ENCODE measurements at places on chromosomes 5 and 9.

DNA sequence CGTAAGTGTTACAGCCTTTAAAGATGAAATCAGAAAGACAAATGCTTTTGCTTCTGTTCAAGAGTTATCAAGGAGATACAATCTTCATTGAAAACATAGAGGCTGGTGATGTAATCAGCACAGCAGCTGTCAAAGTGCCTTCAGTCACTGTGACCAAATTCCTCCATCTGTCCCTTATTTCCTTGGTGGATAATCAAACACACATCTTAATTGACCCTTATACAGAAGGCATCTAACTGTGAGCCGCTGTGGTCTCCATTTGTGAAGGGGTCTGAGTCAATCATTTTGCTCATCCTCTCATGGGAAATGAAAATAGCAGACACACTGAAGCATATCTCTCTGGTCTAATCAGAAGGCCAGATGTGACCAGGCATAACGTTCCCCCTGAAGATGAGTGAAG lies 130.1 kb upstream of the TLR4 start:
- DNase-seq = no peak

DNA sequence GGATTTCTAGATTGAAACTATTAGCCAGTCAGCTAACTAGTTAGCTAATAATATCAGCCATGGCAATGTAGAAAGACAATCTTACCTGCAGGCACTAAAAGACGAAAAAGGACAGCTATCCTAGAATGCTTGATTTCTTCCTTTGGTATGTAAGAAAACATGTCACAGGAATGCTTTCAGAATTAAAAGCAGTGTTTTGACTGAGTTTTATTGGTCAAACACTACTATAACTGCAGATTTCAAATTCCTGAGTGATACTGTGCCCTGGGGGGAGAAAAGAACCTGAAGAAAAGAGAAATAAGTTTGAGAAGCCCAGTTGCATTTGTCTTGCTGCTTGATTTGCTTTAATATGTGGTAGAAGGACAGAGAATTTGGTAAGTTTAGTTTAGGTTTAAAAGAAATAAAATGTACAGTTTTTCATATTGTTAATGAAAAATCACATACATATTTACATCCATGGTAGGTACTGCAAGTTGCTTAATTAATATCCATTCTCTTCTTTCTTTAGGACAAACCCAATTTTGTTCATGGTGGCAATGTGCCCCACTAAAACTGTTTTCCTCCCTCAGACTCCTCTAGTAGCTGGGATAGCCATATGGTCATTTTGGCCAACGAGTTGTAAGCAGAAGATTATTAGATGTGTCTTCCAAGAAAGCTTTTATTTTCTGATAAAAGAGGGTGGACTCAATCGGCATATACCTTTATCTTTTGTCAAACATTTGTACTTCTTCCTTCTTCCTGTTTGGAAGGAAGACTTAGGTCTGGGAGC lies 4.3 kb upstream of the FAM169A start:
- no peak for DNase-seq

- DNase-seq = no peak
Observed at GRCh38 chr9:31032206-31032605, 1352.2 kb upstream of the ACO1 start.

- no peak for DNase-seq
Observed at GRCh38 chr9:131279863-131280570, 3.7 kb upstream of the FAM78A start.

- no peak for DNase-seq
Observed at GRCh38 chr9:28320616-28321015, 747.3 kb upstream of the C9orf72 start.

- no peak for DNase-seq
Observed at GRCh38 chr5:56190497-56190896, 42.6 kb downstream of the ANKRD55 start.

DNA sequence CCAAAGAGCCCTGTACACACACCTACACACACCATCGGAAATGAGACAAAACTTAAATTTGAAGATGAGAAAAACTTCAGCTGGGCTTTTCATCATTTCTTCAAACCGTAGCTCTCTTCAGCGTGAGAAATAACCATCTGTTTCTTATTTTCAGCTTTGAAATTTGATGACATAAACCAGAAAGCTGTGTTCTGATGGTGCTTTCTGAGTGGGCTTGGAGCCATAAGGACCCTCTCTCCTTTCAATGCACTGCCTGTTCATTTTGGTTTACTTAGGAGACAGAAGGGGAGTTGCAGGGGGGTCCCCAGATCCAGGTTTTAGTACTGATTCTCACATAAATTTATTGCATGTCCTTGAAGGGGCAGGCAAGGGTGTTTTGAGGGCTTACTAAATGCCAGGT lies 9.5 kb downstream of the FBXO10 start:
- no peak for DNase-seq

- DNase-seq = peak; percentile 64
Observed at GRCh38 chr9:81665322-81665871, 23.9 kb downstream of the TLE1 start.

GRCh38 chr5:141873933-141874261 lies 4.3 kb downstream of the PCDH1 start:
- DNase-seq = no peak

DNA sequence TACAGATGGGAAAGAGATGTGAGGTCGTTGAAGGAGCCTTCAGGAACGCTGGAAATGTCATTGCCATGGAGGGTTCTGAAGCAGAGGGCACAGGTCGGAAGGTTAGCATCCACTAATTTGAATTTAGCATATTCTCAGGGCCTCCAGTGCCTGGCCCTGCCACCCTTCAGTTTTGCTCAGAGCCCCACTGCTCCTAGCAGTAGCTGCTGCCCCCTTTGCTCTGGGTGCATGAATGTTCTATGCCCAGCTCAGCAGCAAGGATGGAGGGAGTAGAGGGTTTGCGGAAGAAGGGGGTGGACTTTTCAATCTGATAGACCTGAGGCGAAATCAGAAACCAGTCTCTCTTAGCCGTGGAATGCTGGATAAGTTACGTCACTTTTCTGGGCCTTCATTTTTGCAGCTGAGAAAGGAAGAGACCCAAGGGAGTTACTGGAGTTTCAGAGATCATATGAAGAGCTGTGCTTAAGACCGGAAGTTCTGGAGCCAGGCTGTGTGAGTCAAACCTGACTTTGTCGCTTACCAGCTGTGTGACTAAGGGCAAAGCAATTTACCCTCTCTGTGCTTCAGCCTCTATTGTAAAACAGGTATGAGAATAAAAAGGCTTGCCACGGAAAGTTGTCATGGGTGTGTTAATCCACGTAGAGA lies 133.2 kb upstream of the PANK3 start:
- DNase-seq = no peak

DNA sequence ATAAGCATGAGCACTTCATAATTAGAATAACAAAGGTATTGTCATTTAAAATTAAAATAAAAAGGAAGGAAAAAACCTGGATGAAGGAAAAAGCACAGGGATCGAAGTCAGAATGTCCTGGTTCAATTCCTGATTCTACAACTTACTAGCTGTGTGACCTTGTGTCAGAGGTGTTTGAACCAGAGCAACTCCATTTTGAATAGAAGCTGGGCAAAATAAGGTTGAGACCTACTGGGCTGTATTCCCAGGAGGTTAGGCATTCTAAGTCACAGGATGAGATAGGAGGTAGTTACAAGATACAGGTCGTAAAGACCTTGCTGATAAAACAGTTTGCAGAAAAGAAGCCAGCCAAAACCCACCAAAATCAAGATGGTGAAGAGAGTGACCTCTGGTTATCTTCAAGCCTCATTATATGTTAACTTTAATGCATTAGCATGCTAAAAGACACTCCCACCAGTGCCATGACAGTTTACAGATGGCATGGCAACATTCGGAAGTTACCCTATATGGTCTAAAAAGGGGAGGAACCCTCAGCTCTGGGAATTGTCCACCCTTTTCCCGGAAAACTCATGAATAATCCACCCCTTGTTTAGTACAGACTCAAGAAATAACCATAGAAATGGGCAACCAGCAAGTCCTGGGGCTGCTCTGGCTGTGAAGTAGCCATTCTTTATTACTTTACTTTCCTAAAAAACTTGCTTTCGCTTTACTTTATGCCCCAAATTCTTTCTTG lies 412.7 kb downstream of the PIK3R1 start:
- no peak for DNase-seq

DNA sequence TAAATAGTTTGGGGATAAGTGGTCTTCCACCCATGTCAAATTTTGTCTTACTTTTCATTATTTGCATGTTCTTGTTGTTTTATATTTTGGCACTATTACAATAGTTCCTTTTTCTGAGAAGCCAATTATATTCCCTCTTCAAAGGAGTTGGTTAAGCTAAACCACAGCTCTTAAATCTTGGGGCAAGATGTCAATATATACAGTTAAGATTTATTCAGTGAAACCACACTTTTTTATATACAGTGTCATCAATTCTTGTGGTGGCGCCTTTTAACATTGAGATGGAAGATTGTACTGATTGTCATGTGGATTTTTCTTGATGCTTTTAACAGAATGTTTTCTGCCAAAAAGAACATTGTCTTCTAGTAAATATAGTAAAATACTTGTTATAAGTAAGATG lies 104.1 kb downstream of the MTREX start:
- no peak for DNase-seq

GRCh38 chr9:89943728-89944127 lies 338.9 kb downstream of the GADD45G start:
- no peak for DNase-seq

- DNase-seq = no peak
Observed at GRCh38 chr5:161966564-161966963, 101.0 kb upstream of the GABRG2 start.

DNA sequence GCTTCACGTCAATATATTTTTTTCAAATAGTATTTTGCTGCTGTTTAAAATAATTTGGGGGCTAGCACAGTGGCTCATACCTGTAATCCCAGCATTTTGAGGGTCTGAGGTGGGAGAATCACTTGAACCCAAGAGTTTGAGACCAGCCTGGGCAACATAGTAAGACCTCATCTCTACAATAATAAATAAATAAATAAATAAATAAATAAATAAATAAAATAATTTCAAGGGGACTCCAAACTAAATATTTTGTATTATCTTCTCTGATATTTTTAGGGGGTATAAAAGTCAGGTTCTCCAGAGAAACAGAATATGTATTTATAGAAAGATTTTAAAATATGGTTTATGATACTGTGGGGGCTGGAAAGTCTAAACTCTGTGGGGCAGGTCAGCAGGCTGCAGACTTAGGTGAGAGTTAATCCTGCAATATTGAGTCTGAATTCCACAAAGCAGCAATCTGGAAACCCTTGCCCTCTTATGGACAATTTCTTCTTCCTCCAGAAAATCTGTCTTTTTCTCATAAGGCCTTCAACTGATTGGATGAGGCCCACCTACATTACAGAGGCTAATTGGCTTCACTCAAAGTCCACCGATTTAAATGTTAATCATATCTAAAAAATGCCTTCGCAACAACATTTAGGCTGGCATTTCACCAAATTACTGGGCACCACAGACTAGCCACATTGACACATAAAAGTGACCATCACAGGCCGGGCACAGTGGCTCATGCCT lies 53.5 kb downstream of the DRD1 start:
- DNase-seq = no peak

GRCh38 chr5:179870403-179870903 lies 11.8 kb upstream of the MRNIP start:
- DNase-seq = peak; percentile 10

DNA sequence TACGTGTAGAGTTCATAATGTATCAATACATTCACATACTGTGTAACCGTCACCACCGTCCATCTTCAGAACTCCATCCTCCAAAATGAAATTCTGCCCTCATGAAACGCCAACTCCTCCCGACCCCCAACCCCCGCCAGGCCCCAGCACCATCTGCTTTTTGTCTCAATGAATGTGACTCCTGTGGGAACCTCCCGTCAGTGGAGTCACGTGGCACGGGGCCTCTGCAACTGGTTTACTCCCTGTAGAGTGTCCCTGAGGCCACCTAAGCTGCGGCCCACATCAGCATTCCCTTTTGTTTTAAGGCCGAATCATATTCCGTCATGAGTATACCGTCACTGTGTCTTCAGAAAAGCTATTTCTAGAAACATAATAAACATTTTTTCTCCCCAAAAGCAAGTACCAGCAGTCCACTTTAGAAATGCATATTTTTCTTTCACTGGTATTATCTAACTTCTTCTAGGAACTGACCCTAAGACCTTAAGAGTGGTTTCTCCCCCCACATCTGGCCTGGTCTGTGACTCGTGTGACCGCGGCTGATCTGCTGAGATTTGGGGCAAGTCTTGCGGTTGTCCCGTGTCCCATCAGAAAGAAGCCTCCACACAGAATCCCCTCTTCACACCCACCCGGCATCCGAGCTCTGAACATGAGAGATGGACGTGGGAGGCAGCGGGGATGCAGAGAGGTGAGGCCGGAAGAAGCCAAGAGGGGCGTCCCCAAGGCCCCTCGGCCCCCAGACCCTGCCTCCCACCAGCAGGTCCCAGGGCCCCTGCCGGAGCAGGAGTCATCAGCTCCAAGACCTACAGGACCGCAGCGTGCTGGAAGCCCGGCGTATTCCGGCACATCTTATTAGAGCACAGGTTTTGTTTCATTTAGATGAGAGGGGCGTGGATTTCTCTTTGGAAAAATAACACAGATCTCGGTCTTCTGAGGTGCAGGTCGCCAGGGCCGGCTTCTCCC lies 38.3 kb downstream of the SLC6A3 start:
- no peak for DNase-seq

DNA sequence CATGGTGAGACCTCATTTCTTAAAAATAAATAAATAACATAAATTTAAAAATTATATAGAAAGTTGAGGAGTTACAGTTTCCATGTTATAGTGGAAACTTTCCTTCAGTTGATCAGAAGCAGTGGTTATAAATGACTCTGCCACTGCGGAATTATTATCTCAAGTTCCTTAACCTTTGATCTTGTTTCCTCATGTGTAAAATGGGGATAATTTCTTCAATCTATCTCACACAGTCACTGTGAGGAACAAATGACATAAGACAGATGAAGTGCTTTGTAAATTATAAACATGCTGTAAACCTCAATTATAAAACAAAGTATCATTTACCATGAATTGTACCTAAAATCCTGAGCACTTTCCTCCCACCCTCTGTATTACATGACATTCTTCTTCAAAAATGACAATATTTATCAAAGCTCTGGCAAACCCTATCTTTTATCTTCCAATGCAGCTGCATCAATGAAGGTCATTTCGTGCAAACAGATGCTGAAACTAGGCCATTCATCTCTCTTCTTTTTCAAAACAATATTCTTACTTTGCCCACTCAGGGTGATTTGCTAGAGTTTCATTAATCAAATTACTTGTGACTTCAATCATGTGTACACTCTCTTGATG lies 46.8 kb downstream of the TMEM245 start:
- no peak for DNase-seq

DNA sequence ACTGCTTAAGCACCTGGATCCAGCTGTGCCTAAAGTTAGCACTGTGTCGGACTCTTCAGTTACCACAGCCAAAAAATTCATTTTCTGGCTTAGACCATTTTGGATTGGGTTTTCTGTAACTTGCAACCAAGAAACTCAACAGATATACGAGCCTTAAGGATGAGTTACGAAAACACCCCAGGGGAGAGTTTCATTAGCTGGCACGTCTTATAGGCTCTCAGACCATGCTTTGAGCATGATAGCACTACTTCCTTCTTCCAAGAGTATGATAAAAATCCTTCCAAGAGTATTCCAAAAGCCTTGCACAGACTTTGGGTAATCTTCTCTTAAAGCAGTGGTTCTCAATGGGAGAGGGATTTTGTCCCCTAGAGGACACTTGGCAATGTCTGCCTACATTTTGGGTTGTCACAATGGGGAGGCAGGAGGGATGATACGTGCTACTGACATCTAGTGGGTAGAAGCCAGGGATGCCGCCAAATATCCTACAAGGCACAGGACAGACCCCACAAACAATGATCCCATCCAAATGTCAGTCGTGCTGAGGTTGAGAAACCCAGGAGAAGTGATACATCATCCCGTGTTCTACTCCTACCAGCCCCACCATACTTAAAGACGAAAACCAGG lies 64.8 kb downstream of the SMIM23 start:
- DNase-seq = peak; percentile 3

- no peak for DNase-seq
Observed at GRCh38 chr9:134559013-134559412, 82.6 kb upstream of the COL5A1 start.

Measured in NCI-H1417 (cell line).